ENCODE measurements at places on chromosomes 3 and 15.

DNA sequence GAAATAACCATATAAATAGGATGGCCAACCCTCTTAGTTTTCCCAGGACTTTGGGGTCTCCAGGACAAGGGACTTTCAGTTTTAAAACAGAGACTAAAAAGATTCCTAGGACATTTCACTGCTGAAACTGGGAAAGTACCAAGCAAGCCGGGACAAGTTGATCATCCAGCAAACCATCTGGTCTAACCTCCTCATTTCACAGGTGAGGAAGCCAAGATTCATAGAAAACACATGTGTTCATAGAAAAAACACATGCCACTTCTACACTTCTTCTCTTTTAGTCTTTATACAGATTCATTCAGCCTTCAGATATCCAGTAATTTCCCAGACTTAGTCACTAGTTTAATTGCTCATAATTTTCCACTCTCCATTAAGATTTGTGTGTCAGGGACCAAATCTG lies 165.6 kb upstream of the CCDC54 start:
- DNase-seq, result no peak

GRCh38 chr3:191148131-191148530 lies 50.9 kb upstream of the OSTN start:
- DNase-seq, result no peak

- DNase-seq, result no peak
Observed at GRCh38 chr3:47847801-47848518, 45.0 kb downstream of the DHX30 start.

- DNase-seq, result no peak
Observed at GRCh38 chr3:180755556-180755955, 76.3 kb upstream of the CCDC39 start.

DNA sequence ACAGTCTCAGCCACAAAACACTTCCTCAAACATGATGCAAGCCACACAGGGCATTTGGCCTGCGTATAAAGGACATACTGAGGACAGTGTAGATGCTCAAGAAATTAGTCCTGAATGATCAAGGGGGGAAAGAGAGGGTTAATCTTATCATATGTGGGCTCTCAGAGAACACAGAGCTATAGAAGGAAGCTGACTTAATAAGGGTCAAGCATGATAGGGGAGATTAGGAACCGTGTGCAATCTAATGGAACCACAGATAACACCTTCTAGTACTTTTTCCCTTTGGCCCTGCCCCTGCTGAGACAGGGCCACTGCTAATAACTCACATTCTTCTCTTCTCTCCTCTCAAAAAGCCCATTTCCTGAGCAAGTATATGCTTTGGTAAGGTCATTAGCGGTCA lies 114.1 kb upstream of the ADAMTS9 start:
- DNase-seq, result no peak

GRCh38 chr3:58204720-58205119 lies 6.1 kb downstream of the DNASE1L3 start:
- DNase-seq, result no peak

GRCh38 chr3:123657568-123657967 lies 72.7 kb upstream of the HACD2 start:
- no peak for DNase-seq

GRCh38 chr3:7445331-7445730 lies 584.4 kb downstream of the GRM7 start:
- DNase-seq, result no peak

DNA sequence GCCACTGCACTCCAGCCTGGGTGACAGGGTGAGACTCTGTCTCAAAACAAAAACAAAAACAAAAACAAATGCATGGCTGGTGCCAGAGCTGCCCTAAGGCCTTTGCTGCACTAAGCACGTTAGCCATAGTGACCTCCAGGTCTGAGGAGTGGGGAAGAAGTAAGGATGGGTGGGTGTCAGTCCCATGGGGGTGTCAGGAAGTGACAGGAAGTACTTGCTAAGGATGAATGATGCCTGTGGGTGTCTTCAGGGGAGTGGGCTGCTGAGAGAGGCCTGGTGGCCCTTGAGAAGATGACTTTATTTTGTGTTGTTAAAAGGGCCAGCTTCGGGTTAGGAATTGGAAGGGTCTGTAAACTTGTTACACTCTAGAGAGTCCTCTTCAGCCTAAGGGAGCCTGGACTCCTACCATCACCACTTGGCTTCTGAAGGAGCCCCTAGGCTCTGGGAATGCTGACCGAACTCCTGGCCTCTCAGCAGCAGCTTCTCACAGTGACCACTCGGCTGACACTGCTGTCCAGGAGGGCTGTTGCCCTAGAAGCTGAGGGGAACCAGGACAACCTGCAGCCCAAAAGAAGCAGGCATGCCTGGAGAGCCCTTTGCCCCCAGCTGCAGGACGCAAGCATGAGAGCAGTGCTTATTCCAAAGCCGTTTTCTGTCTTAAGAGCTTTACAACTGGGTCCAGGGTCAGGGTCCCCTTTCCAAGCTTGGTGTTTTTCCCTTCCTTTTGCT lies 116.4 kb downstream of the MYLK start:
- DNase-seq, result no peak

DNA sequence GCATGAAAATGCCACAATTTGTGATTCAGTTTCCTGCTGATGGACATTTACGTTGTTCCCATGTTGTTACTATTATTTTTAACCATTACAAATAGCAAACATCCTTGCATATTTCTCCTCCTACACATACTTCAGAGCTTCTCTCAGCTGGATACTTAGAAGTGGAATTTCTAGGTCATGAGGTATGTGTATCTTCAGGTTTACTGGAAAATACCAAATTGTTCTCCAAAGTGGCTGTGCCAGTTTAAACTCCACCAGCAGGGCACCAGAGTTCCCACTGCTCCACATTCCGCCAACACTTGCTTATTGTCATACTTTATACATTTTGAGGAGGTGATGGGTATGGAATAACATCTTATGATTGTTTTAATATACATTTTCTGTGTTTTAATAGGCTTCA lies 45.7 kb downstream of the PRR23E start:
- DNase-seq, result no peak

- no peak for DNase-seq
Observed at GRCh38 chr15:72890043-72890442, 106.5 kb upstream of the ADPGK start.

DNA sequence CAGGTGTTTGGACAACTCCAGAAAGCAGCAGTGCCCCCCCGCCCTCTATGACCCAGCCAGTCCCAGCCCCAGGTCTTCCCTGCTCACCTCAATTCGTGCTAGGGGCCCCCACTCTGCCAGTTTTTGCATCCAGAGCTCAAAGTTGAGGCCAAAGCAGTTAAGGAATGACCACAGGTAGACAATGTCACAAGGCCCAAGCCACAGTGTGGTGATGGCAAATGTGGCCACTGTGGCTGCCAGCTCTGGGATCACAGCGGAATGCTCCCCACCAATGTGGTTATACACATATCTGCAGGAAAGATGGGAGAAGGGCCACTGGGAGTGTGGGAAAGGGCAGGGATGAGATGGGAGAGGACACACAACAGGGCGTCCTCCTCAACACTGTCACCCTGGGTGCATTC lies 8.2 kb downstream of the KLHL40 start:
- no peak for DNase-seq

DNA sequence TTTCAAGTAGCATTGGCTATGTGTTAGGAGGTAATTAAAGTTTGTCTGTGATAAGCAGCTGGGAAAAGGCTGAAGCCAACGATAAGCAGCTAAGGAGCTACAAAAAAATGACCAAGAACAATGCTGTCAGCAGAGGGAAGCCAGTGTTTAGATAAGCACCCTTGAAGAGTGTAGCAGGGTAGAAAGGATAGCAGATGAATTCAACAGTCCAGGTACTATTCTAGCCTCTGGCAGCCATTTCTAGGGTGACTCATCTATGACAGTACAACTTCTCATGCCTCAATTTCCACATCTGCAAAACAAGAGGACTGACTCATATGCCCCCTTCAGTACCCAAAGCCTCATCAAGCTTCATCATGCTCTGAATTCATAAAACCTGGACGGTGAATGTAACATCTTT lies 617.6 kb upstream of the UBE2E2 start:
- DNase-seq, result no peak

DNA sequence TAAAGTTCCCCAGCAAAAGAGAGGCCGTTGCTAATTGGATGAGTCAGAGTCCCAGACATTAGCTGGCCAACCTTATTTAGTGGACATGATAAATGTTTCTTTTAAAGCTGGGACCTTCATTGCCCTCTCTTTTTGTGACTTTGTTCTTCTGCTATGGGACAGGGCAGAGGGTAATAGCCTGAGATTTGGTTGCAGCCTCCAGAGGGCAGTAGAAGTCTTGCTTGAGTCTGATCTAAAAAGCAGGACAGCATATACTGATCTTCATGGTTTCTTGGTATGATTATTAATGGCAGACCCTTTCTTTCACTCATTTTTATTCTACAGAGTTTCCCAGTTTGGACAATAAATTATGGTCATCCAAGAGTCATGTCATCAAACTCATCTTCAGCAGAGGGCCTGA lies 25.1 kb upstream of the ZKSCAN7 start:
- DNase-seq, result no peak

- DNase-seq, result peak; percentile 63
Observed at GRCh38 chr3:132543011-132543739, 53.9 kb upstream of the ACKR4 start.

DNA sequence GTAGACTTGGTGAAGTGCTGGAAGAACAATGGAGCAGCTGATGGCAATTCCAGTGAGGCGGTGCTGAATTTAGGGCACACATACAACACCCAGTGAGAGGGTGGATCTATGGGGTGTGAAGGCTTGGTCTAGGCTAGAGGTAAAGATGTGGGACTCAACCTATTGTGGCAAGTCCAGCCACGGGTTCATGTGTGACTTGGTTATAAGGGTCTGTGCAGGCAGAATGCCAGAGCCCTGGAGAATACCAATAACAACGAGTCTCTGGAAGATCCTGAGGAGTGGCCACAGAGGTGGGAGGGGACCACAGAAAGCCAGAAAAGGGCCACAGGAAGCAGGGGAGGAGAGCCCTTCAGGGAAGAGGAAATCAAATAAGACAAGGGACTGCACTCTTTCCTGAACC lies 55.0 kb downstream of the VGLL4 start:
- DNase-seq, result no peak

GRCh38 chr15:100728371-100729201 lies 126.2 kb downstream of the ASB7 start:
- DNase-seq, result no peak

GRCh38 chr15:59437142-59437816 lies 707 bp upstream of the FAM81A start:
- no peak for DNase-seq

DNA sequence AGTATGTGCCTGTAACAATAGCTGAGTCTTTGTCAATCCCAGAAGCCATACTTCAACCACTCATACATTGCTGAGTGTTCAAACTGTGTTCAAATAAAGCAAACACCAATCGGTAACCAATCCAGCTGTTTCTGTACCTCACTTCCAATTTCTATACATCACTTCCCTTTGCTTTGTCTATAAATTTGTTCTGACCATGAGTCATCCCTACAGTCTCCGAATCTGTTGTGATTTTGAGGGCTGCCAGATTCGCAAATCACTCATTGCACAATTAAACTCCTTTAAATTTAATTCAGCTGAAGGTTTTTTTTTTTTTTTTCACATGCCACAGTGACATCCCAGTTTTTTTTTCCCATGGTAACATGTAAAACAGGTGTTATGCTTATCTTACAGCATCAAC lies 870.3 kb downstream of the NAALADL2 start:
- no peak for DNase-seq

GRCh38 chr3:36741285-36741684 lies 23.1 kb downstream of the DCLK3 start:
- no peak for DNase-seq

DNA sequence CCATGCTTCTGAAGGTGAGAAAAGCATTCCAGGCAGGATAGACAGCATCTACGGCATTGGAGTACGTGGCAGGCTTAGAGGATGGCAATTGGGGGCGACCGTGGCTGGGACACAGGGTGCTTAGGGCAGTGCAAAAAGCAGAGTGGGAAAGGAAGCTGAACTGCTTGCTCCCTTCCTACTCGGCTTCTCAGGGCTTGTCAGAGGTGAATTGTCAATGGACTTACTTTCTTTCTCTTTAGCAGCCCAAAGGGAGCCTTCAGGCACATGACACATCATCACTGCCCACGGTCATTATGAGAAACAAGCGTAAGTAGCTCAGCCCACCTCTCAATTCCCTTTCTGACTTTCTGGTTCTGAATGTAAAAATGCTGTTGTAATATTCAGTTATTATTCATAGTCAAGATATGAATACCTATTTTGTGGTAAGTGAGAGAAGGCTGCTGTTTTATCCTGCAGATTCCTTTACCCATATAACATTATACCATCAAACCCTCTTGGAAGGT lies 84.3 kb downstream of the KLHL25 start:
- no peak for DNase-seq

GRCh38 chr15:73946046-73946721 lies 19.9 kb downstream of the LOXL1 start:
- no peak for DNase-seq
